ENCODE measurements at places on chromosomes 11 and 22.

DNA sequence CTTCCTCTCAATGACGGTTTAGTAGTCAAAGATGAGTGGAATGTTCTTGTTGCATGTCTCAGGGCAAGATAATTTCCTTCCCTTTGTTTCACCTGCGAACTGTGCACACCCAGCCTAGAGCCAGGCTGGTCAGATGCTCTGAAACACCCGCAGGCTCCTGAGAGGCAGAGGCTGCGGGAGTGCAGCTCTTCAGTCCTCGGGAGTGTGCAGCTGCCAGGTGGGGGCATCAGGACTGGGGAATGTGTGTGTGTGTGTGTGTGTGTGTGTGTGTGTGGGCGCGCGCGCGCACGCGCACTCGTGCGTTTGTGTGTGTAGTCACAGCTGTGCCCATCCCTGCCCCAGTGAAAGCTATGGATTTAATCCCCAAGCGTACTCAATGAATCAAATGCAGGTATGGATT, 136.2 kb upstream of the NTM start:
- DNase-seq = no peak

- peak; percentile 84 for DNase-seq
Measured at GRCh38 chr22:19730655-19731360, 7.5 kb downstream of the GP1BB start.

- no peak for DNase-seq
Measured at GRCh38 chr11:58674609-58675008, 52.1 kb downstream of the CNTF start.

DNA sequence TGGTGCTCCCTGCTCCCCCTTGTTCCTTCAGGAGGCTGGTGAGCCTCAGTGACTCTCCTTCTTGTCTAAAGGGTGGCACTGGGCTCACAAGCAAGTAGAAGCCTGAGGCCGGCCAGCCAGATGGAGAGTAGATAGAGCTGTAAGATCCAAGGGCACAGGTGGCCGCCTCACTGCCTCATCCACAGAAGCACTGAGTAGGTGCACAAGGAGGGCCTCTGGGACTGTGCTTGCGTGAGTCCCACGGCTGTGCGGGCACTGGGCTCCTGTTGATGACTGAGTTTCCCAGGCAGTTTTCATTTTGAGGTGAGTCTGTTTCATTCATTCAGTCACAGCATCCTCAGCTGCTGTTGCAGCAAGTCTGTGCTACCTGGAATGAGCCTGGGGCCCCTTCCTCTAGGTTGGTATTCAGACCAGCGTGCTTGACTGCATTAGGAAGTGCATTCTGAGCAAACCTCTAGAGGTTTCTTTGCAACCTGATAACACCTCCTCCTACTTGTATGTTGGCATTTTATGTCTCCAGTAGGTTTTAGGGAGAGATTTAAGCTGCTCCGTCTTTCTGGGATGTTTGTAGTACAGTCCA, 184.0 kb downstream of the TBC1D22A start:
- DNase-seq = no peak

- DNase-seq = no peak
Measured at GRCh38 chr11:17636721-17637120, 82.7 kb upstream of the MYOD1 start.

GRCh38 chr22:43298062-43298801, 44.9 kb downstream of the SCUBE1 start:
- no peak for DNase-seq

GRCh38 chr11:133249065-133249464, 283.2 kb downstream of the OPCML start:
- no peak for DNase-seq

All from cardiac muscle cell (in vitro differentiated cells and primary cell).